ENCODE measurements at places on chromosomes 1 and 21.

- no peak for DNase-seq
These were observed 13.4 kb upstream of the MTARC2 start for GRCh38 chr1:220734571-220735326.

DNA sequence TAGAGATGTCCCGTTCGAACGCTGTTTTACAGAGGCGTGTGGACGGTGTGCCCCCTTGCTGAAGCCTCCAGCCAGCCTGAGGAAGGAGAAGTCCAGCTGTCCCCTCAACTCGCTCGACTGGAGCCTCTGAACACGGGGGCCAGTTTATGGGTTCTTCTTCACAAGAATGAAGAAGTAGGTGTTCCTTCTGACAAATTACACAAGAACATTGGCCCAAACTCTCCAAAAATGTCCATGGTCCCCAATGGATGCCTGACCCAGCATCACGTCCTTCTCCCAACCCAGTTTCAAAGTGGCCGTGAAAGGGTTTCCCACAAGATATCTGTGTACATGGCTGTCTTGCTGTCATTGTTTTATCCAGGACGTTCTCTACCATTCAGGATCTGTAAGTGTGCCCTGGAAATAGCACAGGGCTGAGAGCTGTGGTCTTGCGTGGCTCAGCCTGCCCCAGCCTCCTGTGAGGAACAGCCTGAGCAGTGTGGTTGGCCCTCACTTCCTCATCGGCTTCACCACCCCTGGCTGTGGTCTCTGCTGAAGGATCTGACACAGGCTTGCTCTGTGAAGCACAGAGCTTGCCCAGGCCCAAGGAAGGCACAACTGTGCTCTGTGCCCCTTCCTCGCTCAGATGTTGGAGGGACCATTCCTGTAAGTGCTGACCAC, 1.0 kb upstream of the S100B start:
- no peak for DNase-seq

DNA sequence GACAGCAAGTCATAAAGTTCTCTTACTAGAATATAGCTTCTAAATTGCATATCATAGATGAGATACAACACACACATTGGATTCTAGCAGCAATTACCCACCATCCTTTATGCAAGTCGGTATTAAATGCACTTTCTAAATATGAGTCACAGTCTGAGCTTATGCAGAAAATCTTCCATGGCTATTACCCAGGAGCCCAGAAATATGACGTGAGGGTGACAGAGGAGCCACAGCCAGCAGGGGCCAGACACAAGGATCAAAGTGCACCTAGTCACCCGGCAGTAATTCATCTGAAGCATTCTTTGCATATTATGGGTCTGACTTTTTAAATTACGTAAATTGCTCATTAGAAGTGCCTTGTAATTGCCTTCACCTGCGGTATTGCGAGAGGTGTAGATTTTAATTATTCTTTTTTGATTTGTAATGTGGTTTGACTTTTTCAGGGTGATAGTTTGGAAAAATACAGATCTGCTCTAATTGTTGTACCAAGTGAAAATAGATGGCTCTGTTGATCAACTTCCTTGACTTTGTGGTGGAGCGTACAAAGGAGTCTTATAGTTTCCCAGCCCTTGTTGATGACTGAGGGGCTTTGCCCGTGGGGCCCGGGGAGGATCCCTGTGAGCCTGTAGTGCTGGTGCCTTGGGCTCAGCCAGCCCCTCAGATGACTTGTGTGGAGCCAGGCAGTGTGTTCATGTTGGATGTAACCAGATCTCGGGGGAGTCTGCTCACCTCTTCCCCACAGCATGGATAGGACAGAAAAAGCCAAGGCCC, 470.0 kb upstream of the VAMP3 start:
- no peak for DNase-seq

- DNase-seq = no peak
These were observed 34.0 kb downstream of the SLC45A1 start for GRCh38 chr1:8351693-8352470.

GRCh38 chr1:31295874-31296485, 608 bp downstream of the SNRNP40 start:
- DNase-seq = no peak

- DNase-seq = no peak
These were observed 139.1 kb upstream of the PTGFR start for GRCh38 chr1:78351551-78352216.

GRCh38 chr1:114453361-114453784, 57.6 kb downstream of the TRIM33 start:
- no peak for DNase-seq

- no peak for DNase-seq
These were observed at the start of gene ANKRD45 for GRCh38 chr1:173669491-173669941. Gene ANKRD45, minus strand, starts transcription at chr1:173669851. Its CDS starts 10,433 bp downstream, at chr1:173659418.

DNA sequence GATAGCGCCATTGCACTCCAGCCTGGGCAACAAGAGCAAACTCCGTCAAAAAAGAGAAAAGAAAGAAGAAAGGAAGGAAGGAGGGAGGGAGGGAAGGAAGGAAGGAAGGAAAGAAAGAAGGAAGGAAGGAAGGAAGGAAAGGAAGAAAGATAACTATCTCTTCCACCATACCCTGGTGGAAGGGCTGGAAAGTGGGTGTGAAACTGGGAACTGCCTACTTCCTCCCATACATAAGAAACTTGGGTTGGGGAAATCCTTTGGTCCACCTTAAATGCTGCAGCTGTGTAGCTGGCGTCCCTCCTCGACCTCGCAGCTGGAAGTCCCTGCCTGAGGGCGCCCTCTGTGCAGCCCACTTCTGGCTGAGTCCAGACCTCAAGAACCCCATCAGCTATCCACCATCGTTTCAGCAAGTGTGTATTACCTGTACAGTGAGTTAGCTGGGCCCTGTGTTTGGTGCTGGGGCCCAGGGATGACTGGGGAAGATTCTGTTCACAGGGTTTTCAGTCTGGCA, 4.6 kb upstream of the FAM167B start:
- no peak for DNase-seq

DNA sequence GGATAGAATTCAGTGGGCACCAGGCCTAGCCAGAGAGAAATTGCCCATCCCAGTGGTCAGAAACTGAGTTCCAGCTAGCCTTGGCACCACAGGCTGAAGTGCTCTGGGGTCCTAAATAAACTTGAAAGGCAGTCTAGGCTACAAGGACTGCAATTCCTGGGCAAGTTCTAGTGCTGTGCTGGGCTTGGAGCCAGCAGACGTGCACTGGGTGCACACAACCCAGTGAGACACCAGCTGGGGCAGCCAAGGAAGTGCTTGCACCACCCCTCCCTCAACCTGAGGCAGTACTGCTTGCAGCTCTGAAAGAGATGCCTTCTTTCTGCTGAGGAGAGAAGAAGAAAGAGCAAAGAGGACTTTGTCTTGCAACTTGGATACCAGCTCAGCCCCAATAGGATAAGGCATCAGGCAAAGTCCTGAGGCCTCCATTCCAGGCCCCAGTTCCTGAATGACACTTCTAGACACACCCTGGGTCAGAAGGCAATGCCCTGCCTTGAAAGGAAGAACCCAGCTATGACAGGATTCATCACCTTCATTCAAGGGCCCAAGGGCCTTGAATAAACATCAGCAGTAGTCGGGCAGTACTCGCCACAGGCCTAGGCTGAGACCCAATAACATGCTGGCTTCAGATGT, 55.1 kb downstream of the OVGP1 start:
- DNase-seq = no peak

GRCh38 chr21:34526618-34527290, 14.7 kb upstream of the KCNE1 start:
- no peak for DNase-seq

GRCh38 chr1:41862384-41863221, 56.1 kb downstream of the HIVEP3 start:
- DNase-seq = no peak

GRCh38 chr1:218345673-218346390, 696 bp downstream of the TGFB2 start:
- no peak for DNase-seq

- DNase-seq = no peak
These were observed 13.3 kb downstream of the TGFBR3 start for GRCh38 chr1:91872559-91873081.

GRCh38 chr1:89530444-89531089, 5.9 kb downstream of the LRRC8B start:
- DNase-seq = no peak

DNA sequence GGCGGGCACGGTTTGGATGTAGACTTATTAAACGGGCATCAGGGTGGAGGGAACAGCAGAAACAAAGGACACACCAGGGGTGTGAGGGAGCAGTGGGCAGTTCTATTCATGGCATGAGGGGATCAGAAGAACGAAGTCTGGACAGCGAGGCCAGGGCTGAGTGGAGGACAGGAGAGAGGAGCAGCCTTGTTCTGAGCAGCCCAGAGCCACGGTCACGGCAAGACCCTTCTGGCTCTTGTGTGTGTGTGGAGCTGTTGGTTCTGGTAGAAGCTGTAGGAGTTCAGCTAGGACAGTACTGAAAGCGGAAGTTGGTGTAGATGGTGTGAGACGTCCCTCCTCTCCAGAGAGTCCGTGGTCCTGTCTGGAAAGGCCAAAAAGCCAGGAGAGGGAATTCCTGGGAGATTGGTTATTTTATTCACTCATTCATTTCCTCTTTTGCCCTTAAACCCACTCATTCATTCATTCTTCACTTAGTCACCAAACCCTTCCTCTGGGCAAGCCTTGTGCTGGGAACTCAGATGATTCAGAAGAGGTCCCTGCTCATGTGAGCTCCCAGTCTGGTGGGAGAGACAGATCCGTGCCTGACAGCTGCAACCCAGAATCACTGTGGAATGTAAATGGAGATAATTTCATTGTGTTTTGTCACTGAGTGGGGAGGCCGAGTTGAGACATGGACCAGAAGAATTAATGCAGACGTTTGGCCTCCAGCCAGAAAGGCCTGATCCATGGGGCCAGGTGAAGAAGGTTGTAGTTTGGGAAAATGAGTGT, 4.1 kb upstream of the ACOT11 start:
- DNase-seq = no peak

- no peak for DNase-seq
These were observed 208.4 kb upstream of the CAMK1G start for GRCh38 chr1:209375097-209375496.

DNA sequence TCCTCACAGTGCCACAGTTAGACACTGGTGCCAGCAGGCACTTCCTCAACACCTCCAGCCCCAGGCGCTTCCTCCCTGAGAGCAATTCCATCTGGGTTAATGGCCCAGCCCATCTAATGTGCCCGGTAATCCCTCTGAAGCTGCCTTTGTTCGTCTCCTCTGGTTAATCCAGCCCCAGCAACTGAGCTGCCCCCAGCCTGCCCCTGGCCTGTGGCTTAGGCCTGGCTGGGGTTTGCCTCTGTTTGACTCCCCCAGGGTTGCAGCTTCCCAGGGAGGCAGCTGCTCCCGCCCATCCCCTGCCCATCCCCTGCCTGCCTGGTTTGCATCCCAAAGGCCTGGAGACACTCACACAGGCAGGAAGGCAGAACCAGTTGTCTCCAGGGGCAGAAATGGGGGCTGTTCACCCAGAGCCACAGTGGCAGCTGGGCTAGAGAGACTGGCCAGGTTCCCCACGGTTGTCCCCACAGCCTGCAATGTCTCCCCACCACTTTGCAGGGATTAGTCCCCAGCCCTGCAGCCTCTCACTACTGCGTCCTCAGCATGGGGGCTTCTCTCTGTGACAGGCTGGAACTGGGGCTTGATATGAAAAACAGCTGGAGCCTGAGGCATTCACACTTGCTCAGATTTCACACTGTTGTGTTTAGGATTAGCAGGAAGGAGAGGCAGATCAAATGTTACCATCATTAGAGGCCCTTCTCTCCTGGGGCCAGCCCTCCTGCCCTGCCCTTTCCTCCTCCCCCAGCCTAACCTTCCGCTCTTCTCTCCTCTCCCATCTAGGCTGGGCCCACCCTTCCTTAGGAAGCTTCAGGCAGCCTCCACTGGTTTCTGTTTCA, 120.2 kb downstream of the TLR5 start:
- no peak for DNase-seq

DNA sequence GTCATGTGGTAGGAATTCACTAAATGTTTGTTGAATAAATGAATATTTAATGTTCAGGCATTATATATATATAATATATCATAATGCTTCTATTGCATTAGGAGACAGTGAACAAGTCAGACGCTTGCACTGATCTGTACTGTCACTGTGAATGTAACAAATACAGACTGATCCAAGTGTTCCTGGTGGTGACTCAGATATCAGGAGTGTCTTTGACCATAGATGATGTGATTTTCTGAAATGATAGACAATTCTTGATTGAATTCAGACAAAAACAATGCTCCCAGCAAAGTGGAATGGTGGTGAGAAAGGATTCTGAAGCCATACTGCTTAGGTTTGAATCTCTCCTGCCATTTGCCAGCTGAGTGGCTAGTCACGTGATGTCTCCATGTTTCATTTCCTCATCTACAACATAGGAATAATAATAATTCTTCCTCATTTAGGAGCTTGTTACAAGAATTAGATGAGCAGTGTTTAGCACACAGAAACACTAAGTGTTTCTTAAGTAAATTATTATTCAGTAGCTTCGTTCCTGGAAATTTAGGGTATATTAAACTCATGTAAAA, 71.0 kb downstream of the OLFML2B start:
- DNase-seq = no peak

- DNase-seq = no peak
These were observed 11.4 kb upstream of the TBX15 start for GRCh38 chr1:118999348-119000071.

DNA sequence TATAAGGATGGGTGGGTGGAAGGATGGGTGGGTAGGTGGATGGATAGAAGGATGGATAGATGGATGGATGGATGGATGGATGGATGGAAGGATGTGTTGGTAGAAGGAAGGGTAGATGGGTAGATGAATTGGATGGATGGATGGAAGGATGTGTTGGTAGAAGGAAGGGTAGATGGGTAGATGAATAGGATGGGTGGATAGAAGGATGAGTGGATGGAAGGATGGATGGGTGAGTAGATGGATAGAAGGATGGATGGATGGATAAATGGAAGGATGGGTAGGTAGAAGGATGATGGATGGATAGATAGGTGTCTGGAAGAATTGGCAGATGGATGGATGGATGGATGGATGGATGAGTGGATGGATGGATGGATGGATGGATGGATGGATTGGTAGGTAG, 6.0 kb downstream of the MASP2 start:
- DNase-seq = no peak

GRCh38 chr1:9376886-9377333, 84.2 kb downstream of the SPSB1 start:
- DNase-seq = no peak

DNA sequence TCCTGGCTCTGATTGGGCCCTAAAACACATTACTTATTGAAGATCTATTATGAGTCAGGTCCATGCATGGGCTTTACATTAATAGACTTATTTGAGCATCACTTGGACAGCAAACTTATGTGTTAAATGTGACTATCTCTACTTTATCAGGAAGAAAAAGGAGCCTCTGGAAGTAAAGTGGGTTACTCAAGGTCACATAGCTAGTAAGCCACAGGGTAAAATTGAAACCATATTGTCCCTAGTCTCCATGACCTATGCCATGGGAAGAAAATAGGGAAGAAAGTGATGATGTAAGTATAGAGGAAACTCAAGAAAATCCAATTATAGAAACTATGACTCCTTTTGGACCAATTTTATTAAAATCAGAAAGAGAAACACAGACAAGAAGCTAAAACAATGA, 555.3 kb downstream of the NUF2 start:
- no peak for DNase-seq

DNA sequence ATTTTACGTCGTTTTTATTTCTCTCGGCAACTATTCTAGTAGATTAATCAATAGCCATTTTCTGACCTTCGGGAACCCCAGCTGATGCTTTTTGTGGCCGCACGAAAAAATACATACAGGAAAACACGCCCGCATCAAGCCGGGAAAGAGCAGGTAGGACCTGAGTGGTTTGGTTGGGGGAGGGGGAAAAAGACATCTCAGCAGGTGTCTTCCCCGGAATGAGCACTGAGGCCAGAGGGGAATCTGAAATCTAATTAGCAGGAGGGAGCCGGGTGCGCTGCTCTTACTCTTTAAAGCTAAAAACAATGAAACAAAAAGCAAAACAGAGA, 618 bp upstream of the FOXD3 start:
- DNase-seq = no peak

GRCh38 chr1:196355206-196355786, 252.9 kb downstream of the KCNT2 start:
- DNase-seq = no peak
